Lung microvascular endothelial cell (primary cell): ENCODE measurements at places on chromosomes 16 and 17. TPM values are rescaled to one million over a fixed set of nuclear protein-coding genes. Genes with fewer than 3 reads are reported as not detected.
A peak's percentile ranks its signal among the peaks of the same experiment; 100 is the strongest.

GRCh38 chr16:81873206-81873605 is 94.1 kb downstream of the PLCG2 start:
- DNase-seq = peak; percentile 26

DNA sequence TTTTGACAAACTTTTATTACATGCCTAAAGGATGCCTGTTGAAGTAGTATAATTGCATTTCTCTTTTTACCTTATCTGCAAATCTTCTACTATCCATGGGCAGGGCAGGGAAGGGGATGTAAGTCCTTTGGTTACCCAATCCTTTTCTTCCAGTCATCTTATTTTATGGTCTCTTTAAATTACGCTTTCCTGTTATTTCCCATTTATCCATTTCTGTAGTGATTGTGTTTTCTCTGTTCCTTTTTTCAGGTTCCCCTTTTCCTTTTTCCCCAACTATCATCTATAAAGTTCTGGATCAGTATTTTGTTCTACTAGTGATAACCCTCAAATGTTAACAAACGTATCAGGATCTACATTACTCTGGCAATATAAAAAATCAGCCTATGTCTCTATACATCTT is 3.3 kb upstream of the ABCA9 start:
- DNase-seq = no peak

Gene EFNB3
- 0.20 and 0.22 TPM in 2 replicates for total RNA-seq

Gene ASIC2
- total RNA-seq = under 0.01 TPM in 1 of 2 replicates, not detected in the other

Gene SCNN1B
- 4.4 and 18.8 TPM in 2 replicates for total RNA-seq

DNA sequence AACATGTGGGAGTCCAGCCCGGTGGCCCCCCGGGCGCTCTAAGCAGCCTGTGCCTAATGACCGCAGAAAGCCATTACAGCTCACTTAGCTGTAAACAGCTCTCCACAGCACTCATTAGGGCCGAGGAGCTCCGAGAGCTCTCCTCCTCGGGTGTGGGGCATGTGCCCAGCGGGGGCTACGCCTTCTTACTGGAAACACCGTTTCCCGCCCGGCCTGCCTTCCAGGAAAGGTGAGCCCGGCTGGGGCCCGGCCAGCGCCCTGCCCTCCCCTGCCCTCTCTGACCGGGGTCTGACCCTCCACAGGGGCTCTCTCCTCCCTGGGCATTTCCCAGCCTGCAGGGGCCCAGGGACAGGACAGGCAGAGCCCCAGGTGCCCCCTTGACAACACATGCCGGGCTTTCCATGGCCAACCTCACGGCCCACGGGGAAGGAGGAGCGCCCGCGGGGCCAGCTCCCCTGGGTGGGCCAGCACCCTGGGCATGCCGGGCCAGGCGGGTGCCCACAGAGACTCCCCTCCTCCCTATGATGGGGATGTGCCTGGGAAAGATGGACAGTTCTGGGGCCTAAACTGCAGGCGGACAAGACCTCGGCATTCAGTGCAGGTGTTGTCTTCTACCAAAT is 72.6 kb downstream of the SDK2 start:
- DNase-seq = no peak

GRCh38 chr17:48241131-48241591 is 133.6 kb downstream of the SNX11 start:
- peak; percentile 80 for DNase-seq

Gene IRX6
- not detected in 2 replicates for total RNA-seq

DNA sequence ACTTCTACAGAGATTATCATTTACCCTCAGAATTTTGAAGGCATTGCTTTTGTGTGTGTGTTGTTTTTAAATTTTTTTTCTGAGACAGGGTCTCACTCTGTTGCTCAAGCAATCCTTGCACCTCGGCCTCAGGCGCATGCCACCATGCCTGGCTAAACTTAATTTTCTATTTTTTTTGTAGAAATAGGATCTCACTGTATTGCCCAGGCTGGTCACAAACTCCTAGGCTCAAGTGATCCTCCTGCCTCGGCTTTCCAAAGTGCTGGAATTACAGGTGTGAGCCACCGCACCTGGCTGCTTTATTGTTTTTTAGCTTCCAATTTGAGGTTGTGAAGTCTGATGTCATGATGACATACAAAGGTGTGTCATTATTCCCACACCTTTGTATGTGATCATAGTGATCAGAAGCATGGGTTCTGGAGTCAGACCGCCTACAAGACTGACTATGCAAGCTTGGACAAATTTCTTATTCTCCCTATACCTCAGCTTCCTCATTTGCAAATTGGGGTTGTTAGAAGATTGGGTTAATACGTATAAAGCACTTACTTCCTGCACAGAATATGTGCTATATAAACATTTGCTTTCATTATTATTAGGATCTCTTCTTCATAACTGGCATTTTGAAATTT is 5.8 kb downstream of the SEPHS2 start:
- DNase-seq = no peak

DNA sequence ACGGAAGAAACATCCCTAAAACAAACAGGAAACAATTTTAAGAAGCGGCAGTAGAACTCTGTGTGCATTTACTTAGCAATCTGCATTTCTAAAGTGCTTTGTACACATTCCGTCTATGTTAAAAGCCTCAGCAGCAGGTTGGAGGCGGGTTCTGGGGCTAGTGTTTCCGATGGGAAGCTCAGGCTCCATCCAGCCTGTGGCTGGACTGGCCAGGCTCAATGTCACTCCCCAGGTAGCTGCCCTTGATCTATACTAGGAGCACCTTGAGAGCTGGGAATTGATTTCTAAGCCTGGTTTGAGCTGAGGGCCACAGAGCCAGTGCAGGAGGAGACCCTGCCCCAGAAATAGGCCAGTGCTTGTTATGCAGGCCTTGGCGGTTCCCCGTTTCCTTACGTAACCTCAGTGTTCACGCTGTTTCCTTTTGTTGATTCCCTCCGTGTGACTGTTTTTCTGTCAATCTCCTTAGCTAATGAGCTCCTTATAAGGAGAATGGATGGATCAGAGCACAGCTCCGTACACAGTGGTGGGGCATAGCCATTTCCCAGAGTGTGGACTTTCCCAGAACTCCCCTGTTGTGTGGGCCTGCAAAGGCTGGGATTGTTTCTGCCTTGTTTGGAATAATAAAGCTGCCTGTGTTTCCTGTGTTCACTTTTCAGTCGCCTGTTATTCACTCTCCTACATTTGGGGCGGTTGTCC is 21.4 kb downstream of the ADORA2B start:
- peak; percentile 83 for DNase-seq

DNA sequence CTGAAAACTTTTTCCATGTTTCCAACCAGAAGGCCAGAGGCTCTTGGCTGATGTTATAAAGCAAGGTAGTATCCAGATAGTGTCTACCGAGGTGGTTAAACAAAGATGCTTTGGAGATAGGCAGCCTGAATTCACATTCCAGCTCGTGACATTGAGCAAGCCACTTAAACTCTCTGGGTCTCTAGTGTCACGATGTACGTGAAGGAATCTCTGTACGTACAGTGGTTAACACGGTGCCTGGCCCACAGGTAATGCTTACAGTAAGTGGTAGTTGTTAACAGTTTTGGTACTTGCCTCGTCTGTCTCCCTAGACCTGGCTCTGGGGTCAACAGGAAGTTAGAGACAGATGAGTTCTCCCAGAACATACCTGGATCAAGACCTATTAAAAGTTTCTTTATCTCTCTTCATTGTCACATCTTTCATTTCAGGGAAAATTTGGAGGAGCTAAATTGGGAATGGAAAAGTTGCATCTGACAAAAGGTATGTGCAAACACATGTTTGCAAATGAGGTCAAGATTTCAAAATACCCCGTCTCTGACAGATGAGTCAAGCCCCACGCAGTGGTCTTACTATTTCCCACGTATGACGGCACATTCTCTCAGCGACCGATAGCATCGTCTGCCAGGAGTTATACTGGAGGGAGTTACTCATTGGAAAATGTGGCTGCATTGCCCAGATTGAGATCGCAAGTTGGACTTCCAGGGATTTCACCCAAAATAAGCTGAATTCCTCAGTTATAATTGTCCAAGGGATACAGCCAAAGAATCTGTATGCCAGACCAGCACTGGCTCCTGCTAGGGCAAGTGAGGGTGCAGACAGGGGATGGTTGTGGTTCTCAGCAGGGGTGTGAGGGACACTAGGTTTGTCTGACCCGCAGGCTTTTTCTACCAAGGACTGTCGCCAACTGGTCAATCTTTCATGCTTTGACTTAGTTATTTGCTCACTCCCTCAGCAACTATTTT is 18.9 kb upstream of the MYH10 start:
- DNase-seq = peak; percentile 77

GRCh38 chr17:43873091-43873490 is 26.1 kb downstream of the CD300LG start:
- DNase-seq = no peak

DNA sequence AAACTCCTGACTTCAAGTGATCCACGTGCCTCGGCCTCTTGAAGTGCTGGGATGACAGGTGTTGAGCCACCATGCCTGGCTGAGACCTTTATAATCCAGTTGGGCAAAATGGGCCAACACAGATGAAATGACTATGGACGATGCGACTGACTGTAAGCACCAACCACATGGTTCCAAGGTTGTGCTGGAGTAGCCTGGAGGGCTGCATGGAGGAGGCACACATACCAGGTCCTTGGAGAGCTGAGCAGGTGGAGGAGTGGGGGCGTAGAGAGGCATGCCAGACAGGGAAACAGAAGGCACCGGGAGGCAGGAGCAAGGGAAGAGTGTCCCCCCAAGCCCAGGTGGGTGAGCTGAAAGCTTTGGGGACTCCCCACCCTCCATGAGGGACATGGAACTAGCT is 85.2 kb downstream of the ABR start:
- no peak for DNase-seq

- DNase-seq = no peak
These were observed 13.4 kb downstream of the SNX20 start for GRCh38 chr16:50667497-50668367.

DNA sequence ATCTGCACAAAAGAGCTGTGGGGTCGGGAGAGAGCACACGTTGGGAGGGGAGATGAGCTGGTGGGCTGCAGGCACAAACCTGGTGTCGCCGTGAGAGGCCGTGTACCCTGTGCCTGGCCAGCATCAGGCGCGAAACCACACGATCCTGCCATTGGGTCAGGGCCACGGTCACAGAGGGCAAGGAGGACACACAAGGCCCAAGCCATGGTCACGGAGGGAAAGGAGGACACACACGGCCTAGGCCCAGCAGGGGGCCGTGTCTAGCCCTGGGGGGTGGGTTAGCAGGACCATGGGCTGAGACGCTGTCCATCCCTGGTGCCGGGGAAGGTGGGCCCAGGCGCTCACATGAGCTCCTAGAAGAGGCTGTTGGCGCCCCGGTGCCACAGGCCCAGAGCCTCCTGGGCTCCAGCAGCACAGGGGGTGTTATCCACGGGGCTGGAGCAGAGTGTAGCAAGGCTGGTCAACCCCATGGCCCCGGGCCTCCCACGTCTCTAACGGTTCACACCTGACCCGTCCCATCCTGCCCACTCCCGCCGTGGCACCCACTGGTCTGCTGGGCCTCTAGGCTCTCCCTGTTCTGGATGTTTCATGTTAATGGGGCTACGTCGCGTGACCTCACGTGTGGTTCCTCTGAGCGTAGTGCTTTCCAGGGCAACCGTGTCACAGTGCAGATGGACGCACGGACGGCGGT is 7.5 kb upstream of the CCDC154 start:
- no peak for DNase-seq

DNA sequence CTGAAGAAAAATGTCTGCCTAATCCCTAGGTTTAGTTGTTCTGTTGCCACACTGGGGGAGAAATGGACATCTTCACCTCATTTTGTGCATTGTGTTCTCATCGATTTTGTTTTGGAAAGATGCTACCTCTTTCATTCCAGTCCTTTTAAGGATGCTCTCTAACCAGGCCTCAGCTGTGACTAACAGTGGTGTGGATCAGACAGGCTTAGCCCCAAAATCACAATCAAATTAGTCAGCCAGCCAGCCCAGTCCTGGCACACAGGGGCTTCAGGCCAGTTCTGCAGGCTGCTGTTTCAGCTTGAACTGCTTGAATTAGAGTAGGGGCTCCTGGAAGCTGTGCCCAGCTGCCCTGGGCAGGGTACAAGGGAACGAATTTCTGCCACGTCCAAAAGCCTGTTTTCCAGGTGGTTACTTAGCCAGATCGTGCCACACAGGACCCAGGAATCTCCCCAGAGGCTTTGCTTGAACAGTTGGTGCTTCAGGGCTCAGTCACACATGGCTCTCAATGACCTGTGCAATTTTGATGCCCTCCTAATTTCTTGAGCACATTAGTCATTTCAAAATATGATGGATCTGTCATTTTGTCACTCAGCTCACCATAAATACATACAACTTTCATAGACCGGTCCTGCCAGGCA is 60.7 kb downstream of the CLEC16A start:
- DNase-seq = no peak

DNA sequence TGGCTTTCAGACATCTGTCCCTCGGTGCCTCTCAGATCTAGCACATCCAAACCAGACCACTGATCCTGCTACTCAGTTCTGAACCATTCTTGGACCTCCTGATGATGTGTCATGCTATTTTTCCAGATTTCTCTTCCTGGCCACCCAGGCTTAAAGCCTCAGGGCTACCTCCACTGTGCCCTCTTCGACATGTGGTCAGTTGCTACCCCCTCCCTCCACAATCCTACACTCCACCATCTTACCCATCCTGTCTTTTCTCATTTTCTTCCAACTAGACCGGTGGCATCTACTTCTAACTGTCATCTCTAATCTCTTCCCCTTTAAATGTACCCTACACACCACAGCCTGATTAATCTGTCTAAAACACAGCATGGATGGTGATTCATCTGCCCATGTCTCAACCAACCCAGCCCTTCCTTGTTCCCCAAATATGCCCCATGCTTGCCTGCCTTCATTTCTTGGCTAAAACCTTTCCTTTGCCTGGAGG is 478.6 kb downstream of the SLC39A11 start:
- no peak for DNase-seq

GRCh38 chr16:12238598-12238997 is 262.1 kb downstream of the SNX29 start:
- no peak for DNase-seq

DNA sequence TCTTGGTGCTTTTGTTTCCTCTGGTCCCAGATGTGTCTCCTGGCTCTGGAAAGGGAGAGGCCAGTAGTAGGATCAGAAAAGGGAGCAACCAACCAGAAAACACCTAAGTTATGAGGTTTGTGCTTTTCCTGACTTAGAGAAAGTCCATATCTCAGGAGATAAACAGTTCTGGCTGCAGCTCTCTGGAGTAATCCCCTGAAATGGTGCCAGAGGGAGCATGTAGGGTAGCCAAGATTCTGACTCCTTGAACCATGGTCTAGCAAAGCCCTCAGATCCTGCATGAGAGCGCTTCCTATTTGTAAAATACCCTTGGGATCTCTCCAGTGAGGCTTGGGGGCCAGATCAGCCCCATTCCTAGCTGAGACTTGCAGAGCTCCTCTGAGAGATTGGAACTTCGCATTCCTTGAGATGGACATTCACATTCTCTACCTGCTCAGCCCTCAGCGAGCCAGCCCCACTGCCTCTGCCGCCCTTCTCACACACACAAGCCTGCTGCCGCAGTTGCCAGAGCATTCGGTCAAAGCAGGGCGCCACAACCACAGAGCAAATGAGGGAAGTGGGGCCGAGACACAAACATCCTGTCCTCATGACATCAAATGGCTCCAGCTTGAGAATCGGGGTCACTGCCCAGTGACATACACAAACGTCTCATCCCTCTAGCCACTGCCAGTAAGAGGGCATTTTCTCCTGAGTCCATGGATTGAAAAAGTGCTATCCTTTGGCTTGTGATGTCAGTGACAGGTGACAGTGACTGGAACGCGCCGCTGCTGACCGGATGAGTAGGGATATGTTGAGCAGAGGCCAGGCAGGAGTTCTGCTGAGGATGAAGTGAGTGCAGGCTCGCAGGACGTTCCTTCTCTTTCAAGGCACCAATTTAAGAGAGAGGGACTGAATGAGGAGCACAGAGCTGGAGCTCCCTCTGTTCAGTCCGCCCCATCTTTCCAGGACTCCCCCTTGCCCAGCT is 5.0 kb downstream of the ABHD15 start:
- peak; percentile 33 for DNase-seq

Gene CASKIN1
- under 0.01 TPM in 2 replicates for total RNA-seq
